B cell (primary cell): ENCODE measurements at places on chromosomes 2 and 18.

- no peak for DNase-seq
These were observed 829 bp downstream of the ACVR1C start for GRCh38 chr2:157627594-157628476.

GRCh38 chr2:46010925-46011490 is 286.2 kb upstream of the EPAS1 start:
- DNase-seq: peak; percentile 24

GRCh38 chr2:72081451-72081850 is 66.2 kb downstream of the CYP26B1 start:
- no peak for DNase-seq

- no peak for DNase-seq
These were observed 56.3 kb upstream of the FZD5 start for GRCh38 chr2:207825978-207826377.
